T1000 (cell line): ENCODE measurements at places on chromosomes 4 and X.

- DNase-seq = no peak
Observed at GRCh38 chr4:96154676-96155075, 314.8 kb downstream of the PDHA2 start.

GRCh38 chr4:183912585-183912984 is 7.5 kb downstream of the STOX2 start:
- no peak for DNase-seq

DNA sequence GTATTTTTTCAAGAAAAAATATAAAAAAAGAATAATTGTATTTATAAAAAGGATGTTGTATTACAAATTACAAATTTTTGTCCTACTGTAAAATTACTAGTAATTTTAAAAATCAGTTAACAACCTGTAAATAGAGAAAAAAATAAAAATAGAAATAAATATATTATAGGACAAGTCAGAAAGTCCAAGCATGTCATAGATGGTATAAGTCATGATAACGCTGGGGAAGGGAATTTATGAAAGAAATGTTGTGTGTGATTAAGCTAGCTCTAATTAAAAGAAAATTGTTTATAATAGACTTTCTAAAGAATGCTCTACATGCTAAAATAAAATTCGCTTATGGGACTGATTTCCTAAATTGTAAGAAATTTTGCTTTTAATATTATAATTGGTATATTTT is 2329.9 kb downstream of the ARAP2 start:
- no peak for DNase-seq

GRCh38 chr4:157722146-157722545 is 450.7 kb downstream of the GASK1B start:
- DNase-seq = no peak

GRCh38 chr4:84583876-84584380 is 1.0 kb downstream of the CDS1 start:
- no peak for DNase-seq

- no peak for DNase-seq
Observed at GRCh38 chrX:72073633-72074032, 58.1 kb downstream of the RTL5 start.
